NT2/D1 (cell line): ENCODE measurements at places on chromosomes 12 and 14.

DNA sequence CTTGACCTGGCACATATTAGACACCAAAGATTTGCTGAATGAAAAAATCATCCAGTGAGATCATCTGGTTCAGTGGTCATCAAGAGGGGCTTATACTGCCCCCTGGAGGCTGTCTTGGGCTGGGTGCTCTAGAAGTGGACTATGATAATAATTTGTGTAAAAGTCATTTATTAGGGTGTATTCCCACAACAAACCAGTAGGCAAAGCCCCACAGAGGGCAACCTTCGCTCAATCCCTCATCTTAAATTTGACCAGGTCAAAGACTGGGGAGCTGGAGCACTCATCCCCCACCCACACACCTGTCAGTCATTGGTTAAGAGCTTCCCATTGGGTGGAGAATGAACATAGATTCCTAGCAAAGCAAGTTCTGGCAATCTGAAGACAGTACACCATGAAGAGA, 20.0 kb upstream of the FICD start:
- no peak for DNase-seq

GRCh38 chr14:72666610-72667009, 227.3 kb downstream of the DPF3 start:
- DNase-seq: no peak

GRCh38 chr14:103520269-103520656, 2.4 kb downstream of the CKB start:
- DNase-seq: no peak

DNA sequence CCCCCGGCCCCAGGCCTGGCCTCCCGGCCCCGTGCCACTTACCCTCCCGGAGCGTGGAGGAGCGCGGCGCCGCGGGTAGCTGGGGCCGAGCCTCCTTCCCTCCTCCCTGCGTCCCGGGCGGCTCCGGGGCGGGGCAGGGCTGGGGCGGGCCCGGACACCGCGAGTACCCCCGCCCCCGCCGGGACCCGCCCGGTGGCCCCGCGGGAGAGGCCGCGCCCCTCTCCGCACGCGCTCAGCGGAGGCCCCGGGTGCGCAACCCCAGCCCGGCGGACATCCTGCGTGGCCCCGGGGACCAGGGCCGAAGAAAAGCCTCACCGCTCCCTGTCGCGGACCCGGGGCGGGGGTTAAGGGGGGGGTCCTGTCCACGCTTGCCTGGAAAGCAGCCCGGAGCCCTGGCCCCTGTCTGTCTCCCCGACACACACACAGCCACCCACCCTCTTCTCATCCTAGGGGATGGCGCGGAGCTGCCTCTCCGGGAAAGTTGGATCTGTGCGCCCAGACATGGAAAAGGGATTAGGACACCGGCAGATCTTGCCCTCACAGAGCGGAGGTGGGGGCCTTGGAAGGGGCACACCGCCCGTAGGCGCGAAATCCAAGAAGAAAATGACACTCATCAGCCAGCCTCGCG, at the start of gene SYNE3:
TSS of gene SYNE3 (minus strand) at position 97 of the 628 bp plus-strand sequence. CDS start 40,829 bp downstream, outside the sequence.
- DNase-seq: no peak

GRCh38 chr12:80472911-80473500, 29.0 kb downstream of the PTPRQ start:
- peak; percentile 38 for DNase-seq

DNA sequence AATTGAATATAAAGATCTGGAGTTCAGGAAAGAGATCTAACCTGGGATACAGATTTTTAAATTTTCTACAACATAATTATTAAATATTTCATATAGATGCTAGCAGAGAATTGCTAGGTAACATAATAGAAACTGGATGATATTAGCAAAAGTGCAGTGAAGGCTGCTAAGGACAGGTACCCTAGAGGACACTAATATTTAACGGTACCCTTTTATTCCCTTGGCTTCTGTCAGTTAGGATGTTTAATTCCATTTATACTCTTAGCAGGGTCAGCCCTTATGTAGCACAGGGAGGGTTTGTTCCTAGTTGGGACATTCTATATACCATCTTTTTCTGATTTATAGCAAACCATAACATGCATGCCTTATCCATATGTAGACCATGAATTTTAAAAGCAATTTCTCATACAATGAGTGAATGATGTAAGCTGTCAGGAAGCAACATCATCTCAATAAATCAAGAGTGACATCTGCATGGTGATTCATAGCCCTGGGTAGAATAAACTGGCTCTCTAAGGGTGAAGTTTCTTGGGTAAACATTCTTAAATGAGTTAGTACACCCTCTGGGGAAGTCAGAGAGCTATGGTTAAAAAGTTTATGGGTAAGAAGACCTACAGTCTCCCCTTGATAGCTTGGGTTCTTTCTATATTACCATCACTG, 404.4 kb upstream of the MGAT4C start:
- DNase-seq: no peak

DNA sequence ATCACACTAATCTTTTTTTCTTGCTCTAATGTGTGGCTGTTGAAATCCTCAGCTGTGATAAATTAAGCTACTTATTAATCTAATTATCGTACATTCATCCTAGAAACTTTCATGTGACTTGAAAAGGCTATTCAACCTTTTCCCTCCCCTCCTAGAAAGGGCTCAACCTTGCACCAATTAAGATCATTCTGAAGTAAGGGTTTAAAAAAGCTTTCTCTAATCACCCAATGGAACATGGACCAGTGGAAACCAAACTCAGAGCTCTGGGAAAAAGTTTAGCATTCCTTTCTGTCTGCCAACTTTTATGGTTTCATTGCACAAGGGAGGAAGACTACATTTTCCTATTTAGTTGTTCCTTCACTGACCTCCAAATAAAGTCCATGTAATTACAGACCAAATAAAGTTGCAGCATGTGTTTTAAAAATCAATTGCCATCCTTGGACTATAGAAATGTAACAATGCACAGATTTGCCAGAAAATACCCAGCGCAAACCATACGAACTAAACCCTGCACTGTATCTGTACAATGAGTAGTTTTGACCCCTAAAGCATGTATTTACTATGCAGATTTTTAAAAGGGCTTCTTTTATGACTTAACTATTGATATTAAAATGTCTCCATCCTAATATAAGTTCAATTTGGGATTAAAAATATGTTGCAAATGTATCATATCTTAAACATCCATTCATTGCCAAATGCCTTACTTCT, 142.6 kb upstream of the OTX2 start:
- no peak for DNase-seq

- DNase-seq: no peak
These were observed 22.6 kb downstream of the SLC25A47 start for GRCh38 chr14:100345711-100346110.

DNA sequence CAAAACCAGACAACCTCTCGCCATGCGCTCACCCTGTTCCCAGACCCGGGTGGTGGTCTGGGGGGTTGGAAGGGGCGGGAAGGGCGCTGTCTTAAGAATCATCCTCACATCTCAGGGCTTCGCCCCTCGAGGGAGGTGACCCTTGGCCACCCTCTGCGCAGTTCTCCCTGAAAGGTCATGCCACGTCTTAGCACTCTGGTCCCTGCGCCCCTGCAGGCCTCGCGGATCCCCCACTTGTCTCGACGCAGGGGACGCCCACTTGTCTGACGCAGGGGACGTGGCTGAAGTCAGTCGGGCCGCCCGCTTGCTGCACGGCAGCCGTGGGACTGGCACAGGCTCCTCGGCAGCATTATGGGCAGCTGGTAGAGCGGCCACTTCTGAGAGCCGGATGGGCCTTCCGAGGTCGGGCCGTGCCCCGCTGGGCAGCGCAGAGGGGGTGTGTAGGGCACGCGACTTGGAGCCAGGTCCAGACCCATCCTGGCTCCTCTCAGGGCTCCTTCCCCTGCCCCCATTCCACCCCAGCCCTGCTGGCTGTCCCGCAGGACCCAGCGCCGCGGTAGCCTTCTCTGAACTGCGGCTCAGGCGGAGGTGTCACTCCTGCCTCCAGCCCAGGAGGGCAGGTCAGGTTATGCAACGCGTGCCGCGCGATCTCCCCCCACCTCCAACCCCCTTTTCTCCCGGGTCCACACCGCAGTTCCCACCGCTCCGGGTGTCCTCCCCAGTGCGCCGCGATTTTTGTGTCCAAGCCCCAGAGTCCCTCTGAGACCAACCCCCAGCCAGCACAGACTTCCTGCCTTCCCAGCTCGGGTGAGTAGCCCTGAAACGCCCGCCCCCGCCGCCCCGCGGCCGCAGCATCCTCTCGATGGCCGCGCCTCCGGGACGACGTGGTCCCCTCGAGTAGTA, 40.9 kb upstream of the CAPRIN2 start:
- DNase-seq: peak; percentile 93

DNA sequence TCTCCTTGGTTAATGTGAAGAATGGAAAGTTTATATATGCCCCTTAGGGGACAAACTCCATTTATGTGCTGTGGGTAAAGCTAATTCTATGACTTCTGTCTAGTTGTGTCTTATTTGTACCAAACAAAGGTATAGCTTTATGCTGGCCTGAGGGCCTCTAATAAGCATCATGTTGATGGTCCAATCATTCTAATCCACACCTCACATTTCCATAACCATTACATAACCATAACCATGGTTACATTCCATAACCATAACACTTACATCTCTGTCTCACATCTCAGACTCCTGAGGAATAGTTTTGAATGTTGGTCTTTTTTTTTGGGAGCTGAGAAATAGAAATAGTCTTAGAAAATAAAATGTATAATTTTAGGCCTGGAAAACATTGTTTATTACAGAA, 1097.1 kb downstream of the FLRT2 start:
- no peak for DNase-seq

- DNase-seq: no peak
These were observed 24.9 kb downstream of the KCNA5 start for GRCh38 chr12:5068619-5069018.

GRCh38 chr14:53954551-53955228, 1.9 kb downstream of the BMP4 start:
- no peak for DNase-seq

- DNase-seq: no peak
These were observed 46.6 kb downstream of the USP15 start for GRCh38 chr12:62306569-62307530.

- no peak for DNase-seq
These were observed 30.3 kb downstream of the PIGH start for GRCh38 chr14:67569651-67570290.

DNA sequence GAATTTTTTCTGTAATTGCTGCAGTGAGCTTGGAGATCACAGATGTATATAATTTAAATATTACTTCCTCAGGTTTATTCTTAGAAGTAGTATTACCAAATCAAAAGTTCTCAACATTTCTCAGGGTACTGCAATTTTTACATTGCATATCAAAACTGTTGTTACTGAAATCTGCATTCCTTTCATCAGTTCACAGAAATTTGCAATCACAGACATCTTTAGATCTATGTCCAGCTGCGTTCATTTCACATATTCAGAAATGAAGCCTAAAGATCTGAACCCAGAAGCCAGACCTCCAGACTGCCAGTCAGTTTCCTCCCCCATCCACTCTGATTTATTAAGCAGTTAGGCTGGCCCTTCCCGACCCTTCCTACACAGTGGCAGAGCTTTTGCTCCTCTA, 18.2 kb upstream of the IFT81 start:
- no peak for DNase-seq

DNA sequence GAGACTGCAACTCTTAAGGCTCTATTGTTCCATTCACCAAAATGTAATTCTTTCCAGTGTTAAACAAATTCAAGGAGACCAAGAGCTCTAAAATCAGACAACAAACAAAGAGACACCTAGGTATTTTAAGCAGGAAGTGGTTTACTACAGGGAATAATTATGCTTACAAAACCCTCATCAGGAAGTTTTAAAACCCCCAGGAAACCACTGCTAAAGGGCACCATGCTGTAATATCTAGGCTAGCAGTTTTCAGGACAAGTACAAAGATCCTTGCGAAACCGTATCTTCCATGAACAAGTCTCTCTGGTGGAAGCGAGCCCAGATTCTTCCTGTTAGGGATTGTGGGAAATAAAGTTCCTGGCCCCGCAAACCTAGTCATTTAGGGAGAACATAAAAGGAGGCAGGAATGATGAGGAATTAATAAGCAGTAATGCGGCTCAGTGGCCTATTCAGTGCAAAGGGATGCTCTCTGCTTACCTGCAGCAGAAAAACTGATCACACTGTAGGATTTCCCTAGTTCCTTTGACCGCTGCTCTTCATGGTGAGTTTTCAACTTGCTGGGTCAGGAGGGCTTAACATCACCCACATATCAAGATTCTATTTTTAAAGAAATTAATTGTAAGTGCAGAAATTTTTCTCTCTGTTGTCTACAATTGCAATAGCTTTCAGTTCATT, 42.8 kb downstream of the ACSM4 start:
- no peak for DNase-seq

GRCh38 chr12:95955549-95956159, 12.5 kb downstream of the AMDHD1 start:
- DNase-seq: no peak

DNA sequence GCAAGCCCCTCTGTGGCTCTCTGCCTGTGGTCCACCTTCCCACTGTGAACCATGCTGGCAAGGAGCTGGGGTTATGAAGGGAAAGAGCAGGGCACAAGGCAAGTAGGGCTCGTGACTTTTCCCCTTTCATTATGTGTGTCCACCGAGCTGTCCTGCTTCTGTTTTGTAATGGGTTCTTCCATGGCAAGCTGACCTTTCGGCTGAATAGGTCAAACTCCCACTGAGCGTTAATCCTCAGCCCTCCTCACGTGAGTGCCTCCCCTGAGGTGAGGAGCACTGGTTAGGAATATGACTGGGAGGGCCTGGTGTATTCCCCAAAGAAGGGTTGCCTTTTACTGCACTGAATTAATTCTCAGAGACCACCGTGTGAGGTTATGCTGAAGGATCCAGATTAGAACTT, 424.3 kb downstream of the NPAS3 start:
- DNase-seq: no peak

DNA sequence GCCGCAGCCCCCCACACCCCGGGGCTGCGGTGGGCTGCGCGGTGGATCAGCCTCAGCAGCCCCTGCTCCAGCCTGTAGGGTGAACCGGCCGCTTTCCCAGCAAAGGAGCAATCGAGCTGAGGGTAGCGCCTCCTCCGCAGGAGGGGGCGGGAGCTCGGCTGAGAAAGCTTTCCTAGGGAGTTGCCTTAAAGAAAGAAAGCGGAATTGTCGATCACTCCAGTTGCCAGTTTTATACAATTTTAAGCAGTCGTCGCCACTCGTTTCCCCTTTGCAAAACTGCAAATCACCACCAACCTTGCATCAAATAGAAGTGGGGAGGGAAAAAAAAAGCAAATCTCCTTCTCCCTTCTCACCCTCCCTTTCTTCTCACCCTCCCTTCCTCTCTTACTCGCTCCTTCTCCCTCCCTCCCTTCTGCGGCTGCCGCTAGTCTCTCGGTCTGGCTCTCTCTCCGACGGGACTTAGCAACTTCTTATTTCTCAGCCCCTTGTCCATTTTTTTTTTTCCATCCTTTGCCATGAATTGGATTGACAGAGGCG, at the start of gene PDE3A:
TSS of gene PDE3A (plus strand) at position 424 of the 537 bp plus-strand sequence. CDS start 748 bp downstream, outside the sequence.
- DNase-seq: peak; percentile 93

GRCh38 chr14:94936401-94936892, 166.5 kb upstream of the GSC start:
- no peak for DNase-seq
